ENCODE measurements at places on chromosomes 5 and 9.

DNA sequence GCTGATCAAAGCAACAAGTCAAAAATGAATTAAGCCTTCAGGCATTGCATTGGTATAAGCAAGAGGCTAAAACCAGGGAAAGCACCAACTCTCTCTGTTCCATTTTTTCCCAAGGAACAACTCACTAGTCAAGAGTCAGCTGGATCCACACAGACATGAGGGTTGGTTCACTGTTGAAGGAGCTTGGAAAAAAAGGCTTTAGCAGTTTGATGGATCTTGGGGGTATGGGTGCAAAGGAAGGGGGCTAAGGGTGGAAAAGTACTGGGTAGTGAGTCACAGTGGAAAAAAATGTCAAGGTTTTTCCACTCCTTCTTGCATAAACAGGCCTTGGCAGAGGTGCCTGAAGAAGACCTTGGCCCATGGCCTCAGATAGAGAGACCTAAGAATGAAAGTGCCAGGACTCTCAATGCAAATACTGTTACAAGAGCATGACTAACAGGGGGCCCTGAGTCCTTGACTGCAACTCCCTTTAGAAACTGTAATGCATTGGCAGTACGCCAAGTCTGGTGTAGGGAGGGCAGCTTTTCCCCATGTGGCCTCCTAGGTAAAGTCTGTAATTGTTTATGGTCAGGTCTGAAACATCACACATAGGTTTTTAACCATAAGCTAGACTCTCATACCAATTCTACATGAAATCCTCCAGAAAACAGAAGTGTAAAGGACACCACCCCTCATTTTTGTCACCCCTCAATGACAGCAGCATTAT, 23.7 kb downstream of the ACTL7A start:
- peak; percentile 81 for DNase-seq

DNA sequence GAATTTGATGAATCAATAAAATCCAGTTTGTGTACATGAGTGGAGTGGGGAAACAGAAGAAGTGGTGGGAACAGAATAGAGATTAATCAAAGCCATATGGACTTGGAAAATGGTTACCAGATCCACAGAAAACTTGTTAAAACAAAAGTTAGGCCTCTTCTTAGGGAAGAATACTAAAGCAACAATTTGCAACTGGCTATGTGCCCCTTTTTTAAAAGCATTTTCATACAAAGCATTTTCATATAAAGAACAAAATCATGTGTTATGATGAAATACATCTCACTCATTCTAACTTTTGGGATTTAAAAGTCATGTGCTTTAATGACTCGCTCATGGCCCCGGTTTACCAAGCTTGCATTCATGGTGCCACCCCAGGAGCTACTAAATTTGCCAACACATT, 276.9 kb downstream of the EFNA5 start:
- no peak for DNase-seq

DNA sequence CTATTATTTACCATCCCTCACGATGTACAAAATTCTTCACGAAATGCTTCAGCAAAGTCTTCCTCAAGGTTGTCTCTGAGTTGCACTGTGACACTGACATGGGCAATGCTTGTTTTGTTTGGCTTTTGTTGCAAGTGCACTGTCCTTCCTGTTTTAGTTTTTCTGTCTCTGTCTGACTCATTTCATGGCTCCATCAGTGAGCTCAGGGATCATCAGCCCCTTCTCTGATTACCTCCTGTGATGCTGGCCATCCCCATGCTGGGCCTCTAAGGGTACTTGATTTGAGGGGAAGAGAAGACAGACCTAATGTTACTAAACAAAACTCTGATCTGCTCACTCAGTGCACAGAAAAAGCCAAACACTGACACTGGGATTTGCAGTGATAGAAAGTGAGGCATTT, 37.6 kb upstream of the STX17 start:
- DNase-seq, result peak; percentile 44

DNA sequence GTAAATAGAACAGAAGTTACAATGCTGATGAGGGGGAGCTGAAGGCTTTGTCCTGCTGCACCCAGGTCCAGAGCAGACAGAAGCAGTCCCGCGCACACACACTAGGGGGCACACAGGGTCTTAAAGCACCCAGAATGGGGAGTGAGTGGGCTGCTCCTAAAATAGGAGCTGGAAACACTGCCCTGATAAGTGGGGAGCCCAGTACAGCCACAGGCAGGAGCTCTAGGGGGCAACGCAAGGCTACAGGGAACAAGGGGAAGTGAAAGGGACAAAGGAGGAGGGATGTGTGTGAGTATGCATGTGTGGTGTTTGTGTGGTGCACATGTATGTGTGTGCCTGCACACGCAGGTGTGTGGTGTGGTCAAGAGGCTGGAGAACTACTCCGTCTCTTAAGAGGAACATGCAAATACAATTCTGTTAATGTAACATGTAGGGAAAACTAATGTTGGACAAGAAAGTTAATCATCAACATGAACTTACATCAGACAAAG, 191.5 kb downstream of the ROR2 start:
- peak; percentile 37 for DNase-seq

- no peak for DNase-seq
These were observed 120.4 kb upstream of the CDH9 start for GRCh38 chr5:27158775-27159174.

GRCh38 chr5:133930061-133930812, 38.2 kb downstream of the C5orf15 start:
- DNase-seq, result no peak

DNA sequence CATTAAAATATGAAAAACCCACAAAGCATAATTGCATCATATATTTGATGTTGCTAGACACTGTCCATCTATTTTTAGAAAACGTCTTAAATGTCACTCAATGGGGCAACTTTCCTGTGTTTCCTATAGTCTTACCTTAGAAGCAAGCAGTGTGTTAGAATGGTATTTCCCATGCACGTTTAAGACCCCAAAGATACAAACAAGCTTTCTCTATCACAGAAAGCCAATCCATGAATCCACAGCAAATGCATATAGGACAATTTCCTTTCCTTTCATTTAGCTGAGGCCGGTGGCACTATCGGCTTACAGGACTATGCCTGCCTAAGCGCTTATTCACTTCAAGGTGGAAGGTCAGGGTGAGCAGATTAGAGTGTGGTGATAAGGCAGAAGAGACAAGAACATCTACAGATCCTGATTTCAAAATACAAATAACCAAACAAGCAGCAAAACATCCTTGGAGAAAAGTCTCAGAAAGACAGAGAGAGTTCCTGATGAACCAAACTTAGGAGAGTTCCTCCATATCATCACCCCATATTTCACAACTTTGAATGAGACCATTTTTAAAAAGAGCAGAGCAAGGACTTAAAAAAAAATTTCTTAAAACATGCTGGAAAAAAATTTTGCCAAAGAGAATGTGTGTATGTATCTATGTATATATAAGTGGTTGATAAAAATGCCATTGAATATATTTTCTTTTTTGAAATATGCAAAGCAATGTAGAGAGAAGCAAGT, 57.2 kb downstream of the MEF2C start:
- DNase-seq, result no peak

- no peak for DNase-seq
These were observed 55.5 kb downstream of the FAM81B start for GRCh38 chr5:95446560-95447221.

DNA sequence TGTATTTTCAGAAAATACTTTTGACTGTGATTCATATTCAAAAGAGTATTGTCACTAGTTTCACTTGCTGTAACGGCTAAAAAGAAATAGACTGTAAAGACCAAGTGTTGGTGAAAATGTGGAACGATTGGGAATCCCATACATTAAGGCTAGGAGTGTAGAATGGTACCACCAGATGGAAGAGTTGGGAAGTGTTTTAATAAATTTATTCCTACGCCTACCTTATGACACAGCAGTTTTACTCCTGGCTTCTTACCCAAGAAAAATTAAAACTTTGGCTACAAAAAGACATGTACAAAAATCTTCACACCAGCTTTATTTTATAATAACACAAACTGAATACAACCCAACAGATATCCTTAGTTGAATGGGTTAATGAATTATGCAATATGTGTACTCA, 256.2 kb downstream of the TAF11L14 start:
- no peak for DNase-seq

- DNase-seq, result no peak
These were observed 128.9 kb downstream of the LRRC70 start for GRCh38 chr5:62707563-62707962.

DNA sequence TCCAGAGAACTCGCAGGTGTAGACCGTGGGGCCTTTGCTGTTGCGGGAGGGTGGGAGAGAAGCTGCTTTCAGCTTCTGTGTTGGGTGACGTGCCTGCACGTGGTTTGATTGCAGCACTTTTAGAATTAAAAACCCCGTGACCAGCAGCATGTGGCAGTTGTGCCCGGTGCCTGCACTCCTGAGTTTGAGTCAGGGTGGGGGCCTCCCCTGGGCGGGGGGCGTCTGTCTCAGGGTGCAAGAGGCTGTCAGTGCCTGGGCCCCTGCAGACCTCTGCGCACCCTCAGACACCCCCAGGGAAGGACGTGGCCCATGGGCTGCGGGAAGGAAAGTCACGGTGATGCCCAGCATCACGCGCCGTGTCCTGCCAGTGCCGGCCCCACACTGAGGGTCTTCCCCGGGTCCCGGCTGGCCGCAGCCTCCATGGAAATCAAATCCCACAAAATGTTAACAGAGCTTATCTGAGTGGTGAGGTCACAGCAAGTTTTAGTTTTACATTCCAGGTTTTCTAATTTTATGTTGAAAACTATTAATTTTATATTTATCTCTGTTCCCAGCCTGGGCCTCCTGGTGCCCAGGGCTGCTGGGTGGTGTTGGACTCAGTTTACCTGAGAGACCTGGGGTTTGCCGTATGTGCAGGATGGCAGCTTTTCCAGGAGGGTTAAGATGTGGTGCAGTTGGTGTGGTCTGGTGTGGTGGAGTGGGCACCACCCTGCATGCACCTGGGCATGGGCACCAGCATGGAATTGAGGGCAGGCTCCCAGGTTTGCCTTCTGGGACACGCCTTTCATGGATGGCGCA, 33.3 kb downstream of the AHRR start:
- DNase-seq, result no peak

All from GM12878 (cell line).